ENCODE measurements at places on chromosomes 11 and 22.

DNA sequence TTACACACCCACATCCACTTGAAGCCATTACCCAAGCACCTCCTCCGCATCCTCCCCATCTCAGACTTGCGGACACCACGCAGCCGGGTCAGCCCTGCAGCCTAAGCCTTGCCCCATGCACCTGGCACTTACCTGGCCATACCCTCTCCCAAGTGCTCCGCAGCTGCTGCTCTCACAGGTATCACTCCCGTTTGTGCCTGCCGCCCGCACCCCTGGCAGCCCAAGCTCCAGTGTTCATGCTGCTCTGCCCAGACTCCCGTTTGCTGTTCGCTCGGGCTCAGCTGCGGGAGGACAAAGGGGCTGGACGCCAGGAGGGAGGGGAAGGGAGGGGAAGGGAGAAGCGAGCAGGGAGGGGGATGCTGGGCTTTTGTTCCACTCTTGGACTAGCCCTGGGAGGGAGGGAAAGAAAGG, at the start of gene KLHL35:
TSS of gene KLHL35 (minus strand) at position 293 of the 411 bp plus-strand sequence. CDS start 2,574 bp downstream, outside the sequence.
- peak; percentile 9 for DNase-seq

- DNase-seq, result no peak
These were observed 13.0 kb upstream of the TP53AIP1 start for GRCh38 chr11:128955636-128956035.

DNA sequence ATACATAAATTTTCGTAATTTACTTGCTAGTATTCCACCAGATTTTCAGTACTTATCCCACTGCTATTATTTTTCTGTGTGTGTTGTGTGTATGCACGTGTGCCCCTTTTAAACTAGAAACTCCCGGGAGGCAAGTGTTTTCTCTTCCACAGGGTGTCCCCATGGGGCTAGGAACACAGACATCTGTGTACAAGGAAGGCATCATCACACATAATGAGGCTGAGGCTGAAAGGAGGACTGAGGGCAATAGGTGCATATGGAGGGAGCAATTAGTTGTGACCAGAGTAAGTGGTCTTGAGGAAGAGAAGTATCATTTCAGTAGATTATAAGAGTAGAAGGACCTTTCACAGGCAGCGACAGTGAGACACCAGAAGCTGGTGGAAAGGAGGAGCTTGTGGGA, 2.1 kb upstream of the DPAGT1 start:
- DNase-seq, result no peak

- DNase-seq, result no peak
These were observed 245.7 kb downstream of the NXPE2 start for GRCh38 chr11:114924042-114924441.

DNA sequence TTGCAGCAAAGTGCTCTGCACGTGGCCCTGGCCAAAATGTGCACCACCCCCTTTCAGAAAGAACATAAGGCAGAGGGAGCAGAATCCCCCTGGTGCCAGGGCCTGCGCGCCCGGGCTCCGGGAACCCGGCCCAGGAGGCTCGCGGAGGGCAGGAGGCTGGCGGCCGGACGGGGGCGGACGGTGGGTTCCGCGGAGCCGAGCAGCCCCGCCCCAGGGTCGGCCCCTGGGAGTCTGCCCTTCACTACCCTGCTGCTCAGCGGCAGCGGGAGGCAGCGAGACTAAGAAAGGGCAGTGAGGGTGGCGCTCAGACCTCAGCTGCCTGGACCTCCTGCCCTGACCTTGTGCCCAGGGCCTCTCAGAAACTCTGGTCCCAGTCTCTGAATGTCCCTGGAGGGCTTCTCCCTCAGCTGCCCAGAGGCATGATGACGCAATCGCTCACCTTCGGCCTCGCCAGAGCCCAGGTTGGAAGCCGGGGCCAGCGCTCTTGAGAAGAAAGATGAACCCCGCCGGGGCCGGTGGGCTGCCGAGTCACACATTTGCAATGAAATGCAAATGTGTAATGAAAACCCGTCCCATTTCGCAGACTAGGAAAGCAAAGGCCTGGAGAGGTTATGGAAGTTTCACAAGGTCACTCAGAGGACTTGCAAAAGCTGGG, 1.1 kb upstream of the CLMP start:
- no peak for DNase-seq

DNA sequence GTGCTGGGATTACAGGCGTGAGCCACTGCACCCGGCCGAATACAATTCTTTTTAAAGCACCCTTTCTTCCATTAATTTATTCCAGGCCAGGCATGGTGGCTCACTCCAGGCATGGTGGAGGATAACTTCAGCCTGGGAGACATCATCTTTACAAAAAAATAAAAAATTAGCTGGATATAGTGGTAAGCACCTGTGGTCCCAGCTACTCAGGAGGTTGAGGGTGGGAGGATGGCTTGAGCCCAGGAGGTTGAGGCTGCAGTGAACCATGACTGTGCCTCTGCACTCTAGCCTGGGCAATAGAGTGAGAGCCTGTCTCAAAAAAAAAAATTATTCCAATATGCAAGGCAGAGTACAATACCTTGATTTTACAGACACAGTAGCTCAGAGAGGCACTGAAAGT, 11.4 kb downstream of the TAGLN start:
- DNase-seq, result no peak

DNA sequence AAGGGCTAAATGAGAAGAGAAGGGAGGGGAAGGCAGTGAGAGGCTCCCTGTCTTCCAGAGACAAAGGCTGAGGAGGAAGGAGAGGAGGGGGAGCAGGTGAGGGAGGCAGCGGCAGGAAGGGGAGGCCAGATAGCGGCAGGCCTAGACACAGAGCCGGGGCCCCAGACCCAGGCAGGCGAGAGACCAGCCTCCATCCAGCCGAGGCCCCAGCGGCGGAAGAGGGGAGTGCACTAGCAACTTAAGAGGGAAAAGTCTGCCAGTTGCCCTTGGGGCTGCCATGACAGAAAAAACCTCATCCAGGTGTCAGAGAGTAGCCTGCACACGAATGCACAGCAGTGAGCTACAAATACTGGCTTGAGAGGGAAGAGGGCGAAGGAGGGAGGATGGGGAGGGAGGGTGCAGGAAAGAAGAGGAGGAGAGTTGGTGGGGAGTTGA, 46.7 kb downstream of the IGLL1 start:
- no peak for DNase-seq

- DNase-seq, result no peak
These were observed 14.7 kb downstream of the PRDM10 start for GRCh38 chr11:129987950-129988349.

DNA sequence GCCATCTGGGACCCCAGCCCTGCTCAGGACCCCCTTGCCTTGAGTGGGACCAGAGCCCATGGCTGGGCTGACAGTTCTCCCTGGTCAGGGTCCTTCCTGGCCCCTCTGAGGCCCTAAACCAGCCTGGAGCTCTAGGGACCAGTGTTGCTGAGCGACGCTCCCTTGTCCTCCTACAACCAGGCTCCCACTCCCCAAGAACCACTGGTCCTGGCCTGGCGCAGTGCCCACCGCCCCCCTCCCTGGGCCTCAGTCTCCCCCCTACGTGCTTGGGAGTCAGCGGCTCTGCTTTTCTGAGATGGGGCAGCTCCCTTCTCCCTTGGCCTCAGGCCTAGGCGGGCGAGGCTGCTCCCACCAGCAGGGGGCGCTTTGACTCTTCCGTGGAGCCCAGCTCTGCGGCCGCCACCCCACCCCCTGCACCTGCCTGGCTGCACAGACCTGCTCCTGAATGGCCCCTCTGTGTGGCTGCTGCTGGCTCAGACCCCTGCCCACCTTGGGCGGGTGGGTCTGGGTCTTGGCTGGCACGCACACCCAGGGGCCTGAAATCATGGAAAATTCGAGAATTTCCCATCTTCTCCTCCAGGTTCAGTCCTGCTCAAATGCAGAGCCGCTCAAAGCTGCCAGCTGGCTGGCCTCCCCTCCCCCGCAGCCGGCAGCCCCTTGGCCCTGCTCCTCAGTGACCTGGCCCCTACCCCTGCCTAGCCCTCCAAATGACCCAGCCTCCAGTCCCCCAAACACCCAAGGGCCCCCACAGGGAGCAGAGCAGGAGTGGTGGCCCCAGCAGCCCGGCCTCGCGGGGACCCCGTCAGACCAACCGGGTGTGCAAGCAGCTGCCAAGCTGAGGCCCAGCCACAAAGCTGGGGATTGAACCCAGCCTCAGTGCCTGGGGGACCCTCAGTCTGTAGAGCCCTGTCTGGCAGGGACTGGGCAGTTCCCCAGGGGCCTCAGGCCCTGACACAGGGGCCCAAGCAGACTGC, 9.1 kb downstream of the PRR33 start:
- no peak for DNase-seq

DNA sequence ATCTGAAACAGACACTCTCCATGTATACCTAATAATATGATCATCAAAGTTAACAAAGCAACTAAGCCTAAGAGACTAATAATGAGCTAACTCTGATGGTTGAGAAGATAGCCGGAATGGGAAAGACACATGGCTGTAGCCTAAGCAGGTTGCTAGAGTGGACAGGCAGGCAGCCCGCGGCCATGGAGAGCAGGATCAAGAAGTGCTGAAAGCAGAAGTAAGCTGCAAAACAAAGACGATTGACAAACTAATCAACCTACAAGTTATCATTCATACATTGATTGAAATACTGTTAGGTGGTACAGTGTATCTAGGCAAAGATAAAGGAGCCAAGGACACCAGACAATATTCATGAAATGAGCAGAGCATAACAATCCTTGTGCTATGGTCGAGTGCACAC, 29.3 kb downstream of the SLN start:
- no peak for DNase-seq

DNA sequence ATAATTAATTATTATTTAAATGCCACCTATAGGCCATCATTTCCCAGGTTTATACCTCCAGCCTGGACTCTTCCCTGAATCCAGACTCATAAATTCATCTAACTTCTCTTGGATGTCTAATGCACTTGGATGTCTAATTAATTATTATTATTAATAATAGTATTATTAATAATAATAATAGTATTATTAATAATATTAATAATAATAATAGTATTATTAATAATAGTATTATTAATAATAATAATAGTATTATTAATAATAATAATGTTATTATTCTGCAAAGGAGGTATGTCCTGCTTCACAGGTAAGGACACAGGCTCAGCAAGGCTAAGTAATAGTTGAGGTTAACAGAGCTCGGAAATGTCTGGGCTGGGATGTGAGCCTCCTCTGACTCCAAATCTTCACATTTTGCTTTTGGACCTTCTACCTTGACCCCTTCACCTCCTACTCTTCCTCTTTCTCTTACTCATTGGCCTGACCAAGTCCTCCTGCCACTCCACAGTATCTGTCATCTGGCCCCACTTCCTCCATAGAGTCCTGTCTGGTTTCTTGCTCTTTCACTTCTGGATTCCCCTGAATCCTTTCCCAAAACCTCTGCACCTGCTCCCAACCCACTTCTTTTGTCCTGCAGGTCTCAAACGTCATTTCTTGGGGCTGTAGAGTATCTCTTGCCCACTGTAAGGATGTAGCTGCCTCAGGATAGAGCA, 8.0 kb downstream of the RIBC2 start:
- DNase-seq, result no peak

GRCh38 chr11:83194281-83195142, 1.0 kb downstream of the ANKRD42 start:
- peak; percentile 44 for DNase-seq

GRCh38 chr11:117465236-117465997, 137.8 kb downstream of the CEP164 start:
- DNase-seq, result no peak

DNA sequence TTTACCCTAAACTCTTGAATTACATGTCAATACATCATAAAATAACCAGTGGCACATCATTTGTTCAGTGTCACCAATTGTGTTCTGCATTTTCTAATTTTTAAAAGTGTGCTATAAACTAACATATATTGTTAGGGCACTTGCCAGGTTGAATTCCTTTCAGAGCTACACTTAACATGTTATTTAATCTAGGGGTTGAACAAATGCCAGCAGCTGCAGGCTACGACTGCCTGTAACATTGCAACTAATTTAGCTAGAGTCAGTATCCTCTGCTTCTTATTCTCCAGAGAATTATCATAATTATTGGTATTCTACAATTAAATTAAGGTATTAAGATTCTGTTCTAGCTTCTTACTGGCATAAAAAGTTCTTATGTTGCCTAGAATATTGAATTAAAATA, 46.4 kb upstream of the ARHGAP42 start:
- DNase-seq, result no peak

- no peak for DNase-seq
These were observed 540.7 kb upstream of the CADM1 start for GRCh38 chr11:116044941-116045340.

- DNase-seq, result peak; percentile 83
These were observed 14.4 kb downstream of the PPM1F start for GRCh38 chr22:21938071-21938822.

DNA sequence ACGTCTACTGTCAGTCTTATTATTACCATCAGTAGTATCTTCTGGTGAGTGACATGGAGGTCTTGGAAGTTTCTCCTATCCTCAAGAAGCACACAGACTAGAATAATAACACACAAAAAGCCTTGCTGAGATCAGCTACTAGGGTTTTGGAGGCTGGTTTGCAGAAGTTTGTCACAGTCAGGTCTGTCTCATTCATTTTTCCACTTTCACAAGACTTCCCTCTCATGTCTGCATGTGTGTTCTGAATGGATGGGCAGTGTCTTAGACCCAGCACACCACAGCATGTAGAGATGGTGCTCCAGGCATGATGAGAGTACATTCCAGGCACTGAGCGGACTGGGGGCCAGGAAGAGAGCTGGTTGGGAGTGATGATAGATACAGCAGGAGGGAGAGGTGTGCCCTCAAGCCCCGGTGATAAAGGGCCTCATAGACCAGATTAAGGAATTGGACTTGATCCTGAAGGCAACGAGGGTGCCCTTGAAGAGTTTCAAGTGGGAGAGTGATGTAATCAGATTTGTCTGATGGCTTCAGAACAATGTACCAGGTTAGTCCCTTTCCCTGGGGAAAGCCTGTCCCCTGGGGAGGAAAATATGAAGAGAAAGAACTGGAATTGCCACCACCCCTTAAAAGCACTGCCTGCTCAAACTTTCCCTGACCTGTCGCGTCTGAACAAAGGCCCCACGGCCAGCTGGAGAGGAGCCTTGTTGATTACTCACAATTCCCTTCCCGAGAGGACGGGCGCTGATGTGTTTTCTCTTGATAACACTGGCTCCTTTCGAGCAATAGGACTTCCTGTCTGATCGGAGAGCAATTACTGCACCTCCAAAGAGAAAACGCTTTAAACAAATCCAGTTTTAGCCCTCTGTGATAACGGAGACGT, 45.1 kb upstream of the LMO2 start:
- DNase-seq, result no peak

GRCh38 chr11:2205214-2205720, 33.7 kb upstream of the TH start:
- no peak for DNase-seq

GRCh38 chr22:48645766-48646165, 1181.9 kb downstream of the BRD1 start:
- DNase-seq, result no peak

- DNase-seq, result no peak
These were observed 2.6 kb downstream of the OVOL1 start for GRCh38 chr11:65789230-65790103.

GRCh38 chr22:38755911-38756532, at the start of gene SUN2:
TSS of gene SUN2 (minus strand) at chr22:38755998. CDS start at chr22:38752628, 3,370 bp downstream.
- DNase-seq, result peak; percentile 76

DNA sequence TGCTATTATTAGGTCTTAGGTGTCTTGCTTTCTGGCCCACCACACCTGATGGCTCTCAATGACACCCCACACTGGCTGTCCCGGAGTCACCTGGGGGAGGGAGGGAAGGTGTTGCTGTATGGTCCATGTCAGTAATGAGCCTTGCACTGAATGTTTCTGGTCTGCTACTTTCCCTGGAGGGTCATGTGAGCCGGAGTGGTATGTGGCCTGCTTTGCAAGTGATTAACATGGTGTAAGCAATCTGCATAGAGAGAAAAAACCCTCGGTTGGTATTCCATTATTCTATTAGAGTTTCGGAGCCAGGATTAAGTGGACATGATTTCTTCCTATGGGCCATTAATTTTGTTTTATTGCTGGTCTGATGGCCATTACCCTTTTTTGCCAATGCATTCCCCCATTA, 63.9 kb downstream of the PKNOX2 start:
- no peak for DNase-seq

All from C1 segment of cervical spinal cord (tissue), 14 donors.